ENCODE measurements at places on chromosomes 12 and 14.

DNA sequence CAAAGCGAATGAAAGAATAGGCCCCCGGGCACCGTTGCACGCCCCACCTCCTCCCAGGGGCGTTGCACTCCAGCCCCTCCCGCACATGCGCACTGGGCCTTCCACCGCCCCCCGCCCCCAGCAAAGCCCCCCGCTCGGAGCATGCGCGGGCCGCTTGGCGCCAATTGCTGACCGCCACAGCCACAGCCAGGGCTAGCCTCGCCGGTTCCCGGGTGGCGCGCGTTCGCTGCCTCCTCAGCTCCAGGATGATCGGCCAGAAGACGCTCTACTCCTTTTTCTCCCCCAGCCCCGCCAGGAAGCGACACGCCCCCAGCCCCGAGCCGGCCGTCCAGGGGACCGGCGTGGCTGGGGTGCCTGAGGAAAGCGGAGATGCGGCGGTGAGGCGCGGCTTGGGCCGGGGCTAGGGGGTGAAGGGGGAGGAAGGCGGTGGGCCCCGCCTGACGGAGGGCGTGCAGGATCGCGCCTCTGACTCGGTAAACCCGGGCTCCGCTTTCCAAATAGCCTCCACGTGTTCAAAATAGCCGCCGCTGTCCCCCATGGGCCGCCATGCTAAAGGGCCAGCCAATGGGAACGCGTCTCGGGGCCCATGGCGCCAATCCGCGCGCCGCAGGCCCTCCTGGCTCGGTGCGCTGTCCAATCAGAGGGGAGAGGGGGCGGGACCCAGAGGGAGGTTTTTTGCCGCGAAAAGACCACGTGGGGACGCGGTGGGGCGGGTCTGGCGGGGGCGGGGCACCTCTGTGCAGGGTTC lies at the start of gene UNG:
Gene UNG (plus strand): TSS at position 163 of the 748 bp plus-strand sequence. CDS start 83 bp downstream, at position 246.
- peak; percentile 97 for DNase-seq

GRCh38 chr12:96120359-96121100 lies 73.6 kb upstream of the ELK3 start:
- DNase-seq = no peak

DNA sequence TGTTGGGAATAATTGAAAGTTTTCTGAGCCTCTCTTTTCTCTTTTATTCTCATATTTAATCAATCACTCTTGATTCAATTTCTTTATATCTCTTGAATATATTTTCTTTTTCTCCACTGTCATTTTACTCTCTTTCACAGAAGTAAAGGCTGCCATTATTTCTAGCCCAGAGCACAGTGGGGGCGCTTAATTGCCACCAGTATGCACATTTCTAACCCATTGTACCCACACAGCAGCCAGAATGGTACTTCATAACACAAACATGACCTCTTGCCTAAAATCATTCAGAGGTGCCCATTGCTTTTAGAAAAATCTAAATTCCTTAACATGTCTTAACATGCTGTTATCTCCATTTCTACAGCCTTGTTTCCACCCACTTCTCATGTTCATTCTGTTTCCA lies 190.2 kb upstream of the LMO3 start:
- no peak for DNase-seq

DNA sequence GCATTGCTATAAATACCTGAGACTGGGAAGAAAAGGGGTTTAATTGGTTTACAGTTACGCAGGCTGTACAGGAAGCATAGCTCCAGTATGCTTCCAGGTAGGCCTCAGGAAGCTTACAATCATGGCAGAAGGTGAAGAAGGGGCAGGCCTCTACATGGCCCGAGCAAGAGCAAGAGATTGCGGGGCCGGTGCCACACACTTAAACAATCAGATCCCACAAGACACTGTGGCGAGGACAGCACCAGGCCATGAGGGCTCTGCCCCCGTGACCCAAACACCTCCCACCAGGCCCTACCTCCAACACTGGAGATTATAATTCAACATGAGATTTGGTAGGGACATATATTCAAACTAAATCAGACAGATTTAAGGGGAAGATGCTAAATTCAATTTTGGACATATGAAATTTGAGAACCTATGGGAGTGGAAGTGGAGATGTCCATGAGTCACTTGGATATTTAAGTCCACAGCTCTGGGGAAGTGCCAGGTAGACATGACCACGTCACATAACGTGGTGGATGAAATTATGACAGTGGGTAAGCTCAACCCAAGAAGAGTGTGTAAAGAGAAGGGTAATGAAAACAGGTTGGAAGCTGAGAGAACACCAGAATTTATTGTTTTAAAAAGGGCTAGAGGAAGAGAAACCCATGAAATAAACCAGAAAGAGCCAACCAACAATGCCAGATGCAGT lies 1.5 kb upstream of the LTA4H start:
- no peak for DNase-seq

All from omental fat pad (tissue), 4 donors.